ENCODE measurements at places on chromosomes 5 and 9.

DNA sequence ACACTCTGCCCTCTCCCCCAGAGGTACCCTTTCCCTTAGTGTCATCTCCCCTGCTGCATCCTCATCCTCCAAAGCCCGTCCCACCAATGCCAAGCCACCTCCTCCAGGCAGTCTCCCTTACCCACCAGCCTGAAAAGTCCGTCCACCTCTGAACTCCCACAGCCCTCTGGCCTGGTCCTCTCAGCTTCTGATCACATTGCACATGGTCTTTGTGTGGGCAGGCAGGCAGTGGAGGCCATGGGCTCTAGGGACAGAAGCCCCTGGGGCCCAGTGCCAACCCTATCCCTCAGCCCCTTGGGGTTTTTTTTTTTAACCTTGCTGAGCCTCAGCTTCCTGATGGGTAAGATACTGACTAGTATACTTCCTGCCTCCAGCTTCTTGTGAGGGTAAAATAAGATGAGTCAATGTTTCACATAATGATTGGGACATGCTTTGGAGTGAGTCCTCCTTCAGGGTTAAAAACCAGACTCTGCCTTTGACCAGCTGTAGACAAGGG, 19.4 kb downstream of the CSF1R start:
- DNase-seq = no peak

DNA sequence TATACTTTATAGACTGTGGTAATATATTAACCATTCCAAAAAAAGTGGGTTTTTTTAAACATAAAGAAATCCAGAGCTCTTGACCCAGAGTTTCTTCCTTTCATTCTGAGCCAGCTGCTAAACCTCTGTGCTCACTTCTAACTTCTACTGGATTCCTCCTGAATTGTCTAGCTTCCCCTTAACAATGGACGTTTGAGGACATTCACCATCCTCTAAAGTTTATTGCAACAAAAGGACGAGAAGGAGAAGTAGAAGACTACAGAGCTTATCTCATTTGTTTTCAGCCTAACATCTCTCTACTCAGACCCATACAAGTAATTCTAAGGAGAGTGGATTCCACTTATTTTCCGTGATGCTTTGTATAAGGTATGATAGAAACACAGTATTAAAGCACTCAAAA, 284.2 kb downstream of the MAST4 start:
- DNase-seq = no peak

DNA sequence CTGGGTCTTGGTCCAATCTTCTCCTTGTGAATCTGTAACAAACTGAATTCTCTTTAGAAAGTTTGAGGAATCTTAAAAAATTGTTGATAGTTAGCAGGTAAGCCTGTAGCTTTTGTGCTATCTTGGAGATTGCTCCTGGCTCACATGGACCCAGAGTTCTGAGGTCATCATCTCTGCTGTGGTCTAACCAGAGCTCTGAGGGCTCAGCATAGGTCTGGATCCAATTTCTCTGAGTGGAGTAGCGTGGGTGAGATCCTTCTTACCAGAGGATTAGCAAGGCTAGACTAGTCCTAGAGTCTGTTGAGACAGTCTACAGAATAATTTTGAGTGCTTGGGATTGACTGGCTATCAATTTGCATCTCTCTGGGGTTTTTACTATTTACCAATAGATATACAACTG, 60.5 kb upstream of the IL6ST start:
- no peak for DNase-seq

GRCh38 chr5:179308563-179309382, 36.5 kb downstream of the ADAMTS2 start:
- DNase-seq = no peak

DNA sequence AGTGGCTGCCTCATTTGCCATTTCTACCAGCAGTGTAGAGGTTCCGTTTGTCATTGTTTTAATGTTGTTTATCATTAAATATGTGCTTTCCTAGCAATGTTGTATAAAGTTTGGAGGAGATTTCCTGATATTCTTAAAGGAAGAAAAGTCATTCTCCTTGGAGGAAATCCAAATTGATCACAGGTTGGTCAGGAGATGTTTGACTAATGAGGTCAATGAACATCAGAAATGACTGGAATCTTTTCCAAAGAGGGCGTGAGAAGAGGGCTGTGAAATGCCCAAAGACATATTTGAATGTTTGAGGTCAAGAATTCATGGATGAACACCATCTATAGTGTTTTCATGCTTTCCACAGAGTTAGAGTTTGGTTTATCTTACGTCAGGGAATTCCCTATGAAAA, 471.3 kb downstream of the MAT2B start:
- DNase-seq = no peak

DNA sequence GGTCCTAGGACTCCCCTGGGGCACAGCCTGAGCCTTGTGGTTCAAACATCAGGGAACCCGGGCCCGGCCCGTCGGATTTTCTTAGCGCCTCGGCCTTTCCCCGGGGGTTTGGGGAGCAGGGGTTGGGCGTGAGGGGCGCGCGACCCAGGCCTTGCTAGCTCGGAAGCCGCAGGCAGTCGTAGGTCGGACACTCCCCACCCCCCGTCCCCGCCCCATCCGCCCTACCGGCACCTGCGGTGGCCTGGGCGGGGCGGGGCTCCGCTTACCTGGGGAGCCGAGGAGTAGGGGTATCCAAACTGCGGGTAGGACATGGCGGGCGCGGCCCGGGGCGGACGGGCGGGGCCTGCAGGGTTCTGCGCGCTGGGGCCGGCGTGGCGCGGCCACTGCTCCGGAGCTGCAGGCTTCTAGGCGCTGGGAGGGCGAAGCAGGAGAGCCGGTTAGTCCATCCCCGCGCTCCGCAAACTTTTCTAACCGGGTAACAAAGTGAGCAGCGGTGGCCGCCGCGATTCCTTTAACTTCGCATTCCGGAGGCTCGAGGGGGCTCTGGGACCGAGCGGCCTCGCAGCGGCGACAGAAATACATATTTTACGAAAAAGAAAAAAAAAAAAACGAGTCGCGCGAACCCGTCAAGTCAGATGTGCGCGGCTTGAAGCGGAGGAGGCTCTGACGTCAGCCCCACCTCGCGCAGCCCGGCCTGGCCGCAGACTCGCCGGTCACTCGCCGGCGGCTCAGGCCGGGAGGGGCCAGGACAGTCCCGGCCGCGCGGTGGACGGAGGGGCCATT, at the start of gene IRX4:
IRX4 (minus strand) TSS at position 589 of the 783 bp plus-strand sequence; CDS start at position 311, 278 bp downstream.
- no peak for DNase-seq

DNA sequence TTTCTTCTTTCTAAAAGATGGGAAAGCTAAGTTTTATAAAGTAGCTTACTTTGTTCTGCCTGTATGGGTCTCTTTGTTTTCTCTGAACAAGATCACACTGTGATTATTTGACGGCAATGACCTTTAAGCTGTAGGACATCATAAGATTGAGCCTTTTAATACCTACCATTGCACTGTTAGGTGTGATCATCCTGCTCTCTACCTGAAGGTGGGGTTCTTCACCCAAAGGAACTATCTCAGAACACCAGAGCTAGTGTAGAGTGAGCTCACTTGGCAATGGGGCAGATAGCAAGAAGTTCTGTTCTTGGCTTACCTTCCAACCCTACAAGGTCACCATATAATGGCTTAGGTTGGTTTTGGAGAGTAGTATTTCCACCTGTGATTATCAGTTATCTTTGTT, 200.2 kb downstream of the SPATA31D1 start:
- no peak for DNase-seq

- no peak for DNase-seq
These were observed 121.4 kb downstream of the NFIB start for GRCh38 chr9:14192556-14192955.

DNA sequence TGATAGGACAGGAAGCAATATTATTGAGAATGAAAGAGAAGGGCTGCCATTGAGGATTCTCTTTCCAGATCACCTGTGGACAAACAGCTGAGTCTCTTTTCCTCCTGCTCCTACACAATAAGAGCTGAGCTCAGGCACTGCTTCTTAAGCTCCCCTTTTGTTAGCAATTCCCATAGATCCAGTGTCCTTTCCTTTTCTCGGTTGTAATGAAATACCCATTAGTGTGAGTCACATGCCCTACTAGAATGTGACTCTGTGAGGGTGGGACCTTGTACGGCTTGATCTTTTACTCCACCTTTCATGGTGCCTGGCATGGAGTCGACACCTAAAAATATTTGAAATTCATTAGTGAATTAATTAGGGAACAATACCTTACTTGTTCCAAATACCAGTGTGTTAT, 269.2 kb downstream of the NR3C1 start:
- DNase-seq = no peak

DNA sequence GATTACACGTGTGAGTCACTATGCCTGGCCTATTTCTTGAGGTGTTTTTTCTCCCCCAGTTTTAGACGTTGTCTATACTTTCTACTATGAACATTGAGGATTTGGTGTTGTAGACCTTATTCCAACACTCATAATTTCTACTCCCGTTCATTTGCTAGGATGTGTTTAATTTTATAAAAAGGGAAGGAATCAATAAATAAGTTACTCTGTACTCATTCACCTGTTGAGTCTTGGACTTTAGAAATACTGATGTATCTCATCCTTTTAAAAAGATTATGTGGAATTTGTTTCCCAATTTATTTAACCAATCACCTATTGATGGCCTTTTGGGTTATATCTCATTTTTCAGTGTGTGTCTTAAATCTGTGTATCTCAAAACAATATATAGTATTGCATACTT, 3.2 kb downstream of the CDK7 start:
- no peak for DNase-seq

DNA sequence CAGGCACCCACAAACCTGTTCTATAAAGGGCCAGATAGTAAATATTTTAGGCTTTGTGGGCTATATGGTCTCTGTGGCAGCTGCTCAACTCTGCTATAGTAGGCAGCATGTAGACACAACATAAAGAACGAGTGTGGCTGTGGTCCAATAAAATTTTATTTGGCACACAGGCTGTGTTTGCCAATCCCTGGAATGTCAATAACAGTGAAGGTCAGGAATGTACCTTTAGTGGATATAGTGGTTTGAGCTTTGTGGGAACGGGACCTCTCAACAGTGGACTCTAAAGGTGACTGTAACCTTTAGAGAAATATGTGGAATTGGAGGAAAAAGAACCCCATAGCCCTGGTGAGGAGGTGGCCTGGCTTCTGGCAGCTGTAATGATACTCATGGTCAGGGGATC, 145.2 kb downstream of the MAST4 start:
- DNase-seq = no peak

DNA sequence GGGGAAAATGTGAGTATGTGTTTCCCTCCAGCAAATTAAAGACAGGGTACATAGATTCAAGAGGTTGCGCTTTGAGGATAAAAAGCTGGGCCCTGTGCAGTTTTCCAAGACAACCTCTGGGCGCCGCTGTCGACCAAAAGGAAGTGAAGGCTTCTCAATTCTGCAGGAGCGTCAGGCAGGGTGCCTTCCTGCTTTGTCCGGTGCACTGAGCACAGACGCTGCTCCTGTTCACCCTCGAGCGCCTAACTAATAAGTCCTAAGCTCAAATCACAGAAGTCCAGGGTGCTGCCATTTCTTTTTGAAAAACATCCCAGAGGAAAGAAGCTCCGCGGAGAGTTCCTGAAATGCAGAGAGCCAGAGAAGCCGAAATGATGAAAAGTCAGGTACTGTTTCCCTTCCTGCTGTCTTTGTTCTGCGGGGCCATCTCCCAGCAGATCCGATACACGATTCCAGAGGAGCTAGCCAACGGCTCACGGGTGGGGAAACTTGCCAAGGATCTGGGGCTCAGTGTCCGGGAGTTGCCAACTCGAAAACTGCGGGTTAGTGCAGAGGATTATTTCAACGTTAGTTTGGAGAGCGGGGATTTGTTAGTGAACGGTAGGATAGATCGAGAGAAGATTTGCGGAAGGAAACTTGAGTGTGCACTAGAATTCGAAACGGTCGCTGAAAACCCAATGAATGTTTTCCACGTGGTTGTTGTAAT, at the start of gene PCDHGB1:
PCDHGB1 (plus strand) TSS at position 183 of the 703 bp plus-strand sequence; CDS start at position 345, 162 bp downstream.
- peak; percentile 22 for DNase-seq

GRCh38 chr5:7500256-7500655, 104.3 kb downstream of the ADCY2 start:
- no peak for DNase-seq

GRCh38 chr5:167992868-167993267, 298.6 kb upstream of the WWC1 start:
- DNase-seq = no peak

- no peak for DNase-seq
These were observed 19.0 kb upstream of the RUSC2 start for GRCh38 chr9:35470894-35471293.

DNA sequence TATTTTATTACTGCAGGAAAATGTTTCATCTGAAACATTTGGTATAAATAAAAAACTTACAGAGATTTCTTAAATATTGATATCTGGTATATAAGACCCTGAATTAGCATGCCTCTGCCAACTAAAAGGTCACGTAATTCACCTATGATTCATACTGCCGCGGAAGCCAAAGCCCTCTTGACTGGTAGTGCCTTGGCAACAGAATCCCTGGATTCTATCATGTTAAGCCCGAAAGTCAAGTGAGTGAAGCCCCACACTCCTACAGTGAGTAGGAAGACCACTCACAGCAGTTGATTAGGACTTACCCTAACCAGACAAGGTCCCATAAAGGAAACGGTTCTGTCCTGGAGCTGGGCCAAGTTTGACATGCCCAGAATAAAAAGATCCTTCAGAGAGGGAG, 175.6 kb upstream of the NREP start:
- DNase-seq = no peak

Data from stimulated activated naive CD8-positive, alpha-beta T cell treated with anti-CD3 and anti-CD28 coated beads, Interleukin-15, Interleukin-2, amounts not matched to agents 100 U/mL and 50 U/mL, for 24 hours (primary cell).